ENCODE measurements at places on chromosomes 3 and 15.

DNA sequence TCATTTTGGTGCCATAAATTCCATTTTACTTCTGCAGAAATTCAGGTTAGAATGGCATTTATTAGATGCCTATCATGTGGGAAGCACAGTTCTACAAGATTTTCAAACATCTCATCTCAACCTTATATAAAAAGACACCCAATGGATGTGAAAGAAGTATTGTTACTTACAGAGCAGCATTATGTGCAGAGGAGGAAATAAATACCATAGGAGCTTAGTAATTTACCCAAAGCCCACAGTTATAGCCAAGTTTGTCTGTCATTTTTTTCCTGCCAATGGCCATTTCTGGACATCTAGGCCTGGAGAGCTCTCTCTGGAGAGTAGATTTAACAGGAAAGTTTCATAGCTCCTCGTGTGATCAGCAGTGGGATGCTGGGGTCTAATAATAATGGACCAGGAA is 659.4 kb upstream of the NAALADL2 start:
- DNase-seq = no peak

DNA sequence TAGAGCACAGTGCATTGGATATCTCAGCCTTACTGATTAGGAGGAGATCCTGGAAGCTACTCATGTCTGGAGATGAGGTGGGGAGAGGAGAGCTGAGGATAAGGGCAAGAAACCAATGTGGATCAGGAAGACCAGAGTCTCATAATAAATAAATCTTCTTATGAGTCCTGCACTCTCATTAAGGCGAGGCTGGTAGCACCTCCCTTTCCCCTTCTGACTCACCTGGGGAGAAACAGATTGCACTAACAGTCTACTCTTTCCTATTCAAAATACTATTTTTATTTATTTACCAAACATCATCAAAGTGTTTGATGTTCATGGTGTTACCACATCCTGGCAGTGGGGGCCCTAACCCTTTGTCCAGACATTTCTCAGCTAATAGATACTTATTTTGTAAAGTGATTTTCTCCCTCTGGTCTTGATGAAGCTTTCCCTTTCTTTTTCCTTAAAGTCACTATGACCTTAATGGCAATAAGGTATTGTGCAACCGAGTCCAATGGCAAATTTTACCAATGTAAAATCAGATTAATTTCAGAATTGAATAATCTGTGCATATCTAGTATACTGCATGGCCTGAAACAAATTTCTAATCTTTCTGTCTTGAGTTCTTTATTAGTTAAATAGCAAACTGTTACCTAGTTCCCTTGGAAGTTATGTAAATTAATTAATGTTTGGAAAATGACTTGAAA is 81.1 kb downstream of the IQCH start:
- no peak for DNase-seq

DNA sequence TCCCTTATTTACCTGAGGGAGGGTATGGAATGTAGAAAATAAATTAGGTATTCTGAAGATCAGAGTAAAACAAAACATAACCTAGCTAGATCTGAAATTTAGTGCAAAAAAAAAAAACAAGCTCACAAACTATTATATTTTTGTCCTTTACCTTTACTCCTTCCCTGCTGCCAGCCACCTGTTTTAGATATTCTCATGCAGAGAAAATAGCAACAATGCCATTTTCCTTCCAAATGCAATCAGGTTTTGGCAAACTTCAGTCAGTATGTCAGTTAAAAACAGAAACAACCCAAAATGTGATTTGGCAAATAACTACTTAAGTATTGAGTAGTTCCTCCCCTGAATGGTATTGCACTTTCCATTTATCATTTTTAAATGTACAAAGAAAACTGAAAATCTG is 35.8 kb downstream of the PEAK1 start:
- DNase-seq = no peak

DNA sequence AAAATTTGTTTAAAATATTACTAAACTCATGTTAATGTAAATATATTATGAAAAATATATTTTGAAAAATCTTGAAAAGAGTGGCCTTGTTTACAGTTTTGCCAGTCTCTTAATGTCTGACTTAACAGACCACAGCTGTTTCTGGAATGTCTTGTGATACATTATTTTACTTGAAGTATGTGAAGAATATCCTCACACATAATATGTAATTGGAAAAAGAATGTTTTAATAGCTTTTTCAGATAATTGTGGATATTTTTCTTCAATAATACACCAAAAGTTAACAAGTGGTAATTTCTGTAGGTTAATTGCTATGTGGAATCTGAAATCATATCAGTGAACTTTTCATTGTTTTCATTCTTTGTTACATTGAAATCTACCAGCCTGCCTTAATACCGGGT is 101.3 kb downstream of the UBE2E2 start:
- DNase-seq = no peak

DNA sequence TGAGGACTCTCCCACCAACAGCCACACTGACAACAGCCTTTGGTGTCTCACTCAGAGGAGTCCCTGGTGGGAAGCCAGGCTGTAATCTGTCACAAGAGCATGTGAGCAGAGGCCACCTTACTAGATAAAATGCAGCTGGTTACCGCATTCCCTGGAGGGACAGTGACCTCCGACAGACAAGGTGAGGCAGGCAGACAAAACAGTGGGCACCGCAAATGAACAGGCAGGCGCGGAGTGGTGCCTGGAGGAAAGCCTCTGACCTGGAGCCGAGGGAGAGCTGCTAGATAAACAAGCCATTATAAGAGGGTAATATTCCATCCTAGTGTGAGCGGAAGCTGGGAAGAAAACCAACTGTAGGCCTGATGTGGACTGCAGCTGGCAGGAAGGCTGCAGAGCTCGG is 736.4 kb downstream of the FHIT start:
- DNase-seq = no peak

- DNase-seq = no peak
Measured at GRCh38 chr15:63402498-63403253, 21.0 kb upstream of the CA12 start.

DNA sequence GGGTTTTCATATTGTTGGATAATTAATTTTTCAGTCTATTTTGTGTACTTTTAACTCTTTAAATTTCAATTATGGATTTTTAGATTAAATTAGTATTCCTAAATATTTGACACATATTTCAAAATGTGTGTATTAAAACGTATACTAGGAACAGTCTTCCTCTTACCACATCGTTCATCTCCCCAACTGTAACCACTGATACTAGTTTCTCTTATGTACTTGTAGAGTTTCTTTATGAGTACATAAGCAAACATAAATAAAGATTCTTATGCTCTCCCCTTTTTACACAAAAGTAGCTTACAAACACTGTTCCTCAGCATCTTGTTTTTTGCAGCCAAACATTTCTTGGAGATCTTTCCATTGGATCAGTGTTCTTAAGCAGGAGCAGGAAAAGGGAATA is 45.9 kb downstream of the CMSS1 start:
- no peak for DNase-seq

DNA sequence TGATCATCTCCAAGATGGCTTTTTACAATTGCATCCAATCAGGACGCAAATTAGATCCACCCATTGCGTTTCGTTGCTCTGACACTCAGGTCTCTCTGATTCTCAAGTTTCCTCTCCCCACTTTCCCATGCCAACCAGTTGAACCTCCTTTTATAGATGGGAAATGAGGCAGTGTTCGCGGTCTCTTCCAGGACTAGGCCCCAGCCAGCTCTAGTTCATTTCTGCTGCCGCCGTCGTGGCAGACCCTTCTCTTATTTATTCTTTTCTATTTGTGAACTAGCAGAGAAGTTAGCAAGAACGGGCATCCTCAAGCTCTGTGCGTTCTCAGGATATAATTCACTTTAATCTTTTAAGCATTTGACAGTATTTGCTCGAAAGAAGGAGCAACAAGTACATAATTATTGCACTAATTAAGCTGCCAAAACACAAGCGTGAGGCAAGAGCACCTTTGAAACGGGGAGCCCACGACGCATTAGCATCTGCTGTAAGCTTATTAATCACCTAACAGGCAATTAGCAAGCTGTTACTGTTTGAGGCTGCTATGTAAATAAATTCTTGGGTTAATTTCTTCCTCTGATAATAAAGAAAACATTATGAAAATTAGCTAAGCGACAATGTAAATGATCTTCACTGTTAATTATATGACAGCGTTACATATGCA is 246.4 kb upstream of the TLE3 start:
- no peak for DNase-seq

GRCh38 chr3:62142331-62143085 is 230.8 kb downstream of the FEZF2 start:
- DNase-seq = no peak

GRCh38 chr3:25455441-25456132 is 27.5 kb downstream of the RARB start:
- no peak for DNase-seq

DNA sequence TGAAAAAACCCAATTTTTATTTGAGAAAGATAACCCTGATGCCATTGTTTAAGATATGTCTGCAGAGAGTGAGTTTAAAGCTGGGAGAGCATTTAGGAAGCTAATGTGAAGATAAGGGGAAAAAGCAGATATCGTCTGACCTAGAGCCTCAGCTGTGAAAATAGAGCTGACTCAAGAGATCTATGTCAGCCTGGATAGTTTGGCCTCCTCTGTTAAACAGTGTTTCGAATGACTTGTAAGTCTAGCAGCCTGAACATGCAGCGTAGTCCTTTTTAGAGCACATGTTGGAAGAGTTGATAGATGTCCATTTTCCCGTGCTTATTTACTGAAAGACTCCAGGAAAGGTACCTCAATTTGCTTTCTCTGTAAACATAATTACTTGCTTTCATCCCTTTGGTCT is 48.1 kb downstream of the ALCAM start:
- no peak for DNase-seq

DNA sequence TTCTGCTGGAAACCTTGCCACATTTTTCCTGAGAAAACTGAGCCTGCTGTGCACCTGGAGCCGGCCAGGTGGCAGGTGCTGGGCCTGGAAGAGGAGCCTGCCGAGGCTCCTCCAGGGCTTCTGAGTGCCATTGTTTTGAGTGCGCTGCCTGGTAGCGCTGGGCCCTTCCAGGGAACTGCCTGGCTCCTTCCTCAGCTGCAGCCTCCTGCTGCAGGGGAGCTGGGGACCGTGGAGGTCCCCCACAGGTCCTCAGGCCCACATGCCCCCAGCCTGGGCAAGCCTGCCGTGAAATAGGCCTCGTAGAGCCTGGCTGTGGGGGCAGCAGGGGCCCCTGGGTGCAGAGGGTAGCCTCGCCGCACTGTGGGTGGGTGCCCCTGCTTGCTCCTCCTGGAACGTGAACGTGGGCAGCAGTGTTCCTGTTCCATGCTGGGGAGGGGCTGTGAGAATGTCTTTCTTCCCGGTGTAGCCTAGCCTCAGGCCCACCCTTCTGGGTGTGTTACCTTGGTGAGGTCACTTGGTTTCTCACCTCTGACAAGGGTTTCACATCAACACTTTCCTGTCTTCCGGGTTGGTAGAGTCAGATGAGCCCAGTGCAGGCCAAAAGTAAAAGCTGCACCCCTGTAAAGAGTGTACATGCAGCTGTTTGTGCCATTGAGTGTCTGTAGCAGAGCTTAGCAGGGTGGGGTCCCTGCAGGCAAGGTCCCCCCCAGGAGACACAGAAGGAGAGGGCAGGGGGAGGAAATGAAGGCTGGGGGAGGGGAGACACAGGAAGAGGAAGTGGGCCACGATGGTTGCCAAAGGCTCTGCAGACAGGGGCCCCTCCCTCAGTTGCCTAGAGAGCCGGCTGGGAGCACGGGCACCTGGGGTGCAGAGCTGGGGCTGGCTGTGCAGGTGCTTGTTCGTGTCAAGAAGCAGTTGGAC is 34.5 kb downstream of the KLF13 start:
- peak; percentile 47 for DNase-seq

- peak; percentile 56 for DNase-seq
Measured at GRCh38 chr15:78034495-78035191, 42.9 kb downstream of the TBC1D2B start.

DNA sequence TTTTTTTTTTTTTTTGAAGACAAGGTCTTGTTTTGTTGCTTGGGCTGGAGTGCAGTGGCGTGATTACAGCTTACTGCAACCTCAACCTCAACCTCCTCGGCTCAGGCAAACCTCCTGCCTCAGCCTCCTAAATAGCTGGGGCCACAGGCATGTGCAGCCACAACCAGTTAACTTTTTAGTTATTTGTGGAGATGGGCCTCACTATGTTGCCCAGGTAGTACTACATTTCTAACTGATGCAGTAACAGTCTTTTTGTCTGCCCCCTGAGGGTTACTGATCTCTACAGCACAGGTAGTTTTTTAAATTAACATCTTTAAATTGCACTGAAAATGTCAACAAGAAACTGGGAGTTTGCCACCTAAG is 3.4 kb upstream of the LMLN start:
- DNase-seq = no peak

- no peak for DNase-seq
Measured at GRCh38 chr3:16177382-16177781, 2.9 kb downstream of the GALNT15 start.

- no peak for DNase-seq
Measured at GRCh38 chr3:197149528-197149927, 119.9 kb upstream of the MELTF start.

GRCh38 chr15:36371509-36371908 is 207.9 kb upstream of the CDIN1 start:
- DNase-seq = no peak
